ENCODE measurements at places on chromosomes 13 and 19. TPM values are rescaled to one million over a fixed set of nuclear protein-coding genes. Genes with fewer than 3 reads are reported as not detected.

GRCh38 chr19:10601999-10602329, 14.9 kb upstream of the AP1M2 start:
- no peak for DNase-seq

GRCh38 chr19:14516746-14517438, 1.3 kb downstream of the DNAJB1 start:
- DNase-seq = peak; percentile 39

The DIRAS1 gene
- 4.9 TPM for total RNA-seq

- DNase-seq = peak; percentile 78
Observed at GRCh38 chr19:46529622-46530451, 34.2 kb upstream of the PNMA8B start.

DNA sequence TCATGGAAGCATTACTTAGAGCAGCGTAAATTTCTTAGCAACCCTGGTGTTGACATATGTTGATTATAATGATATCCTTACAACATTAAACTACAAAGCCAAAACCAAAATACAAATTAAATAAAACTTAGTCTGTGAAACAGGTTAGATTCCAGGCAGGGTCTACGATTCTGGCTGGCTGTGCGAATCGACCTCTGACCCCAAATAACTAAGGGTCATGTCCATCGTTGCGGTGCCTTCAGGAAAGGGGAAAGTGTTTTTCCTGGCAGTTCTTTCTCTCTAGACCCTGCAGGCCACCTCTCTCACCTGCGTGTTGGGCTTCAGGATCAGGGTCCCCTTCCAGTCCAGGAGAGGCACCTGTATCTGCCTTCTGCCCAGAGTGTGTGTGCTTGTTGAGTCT, 66.2 kb downstream of the ATP11A start:
- no peak for DNase-seq

The NLRP11 gene
- total RNA-seq = not detected

The PEAK3 gene
- total RNA-seq = not detected

The NLRP9 gene
- not detected for total RNA-seq

DNA sequence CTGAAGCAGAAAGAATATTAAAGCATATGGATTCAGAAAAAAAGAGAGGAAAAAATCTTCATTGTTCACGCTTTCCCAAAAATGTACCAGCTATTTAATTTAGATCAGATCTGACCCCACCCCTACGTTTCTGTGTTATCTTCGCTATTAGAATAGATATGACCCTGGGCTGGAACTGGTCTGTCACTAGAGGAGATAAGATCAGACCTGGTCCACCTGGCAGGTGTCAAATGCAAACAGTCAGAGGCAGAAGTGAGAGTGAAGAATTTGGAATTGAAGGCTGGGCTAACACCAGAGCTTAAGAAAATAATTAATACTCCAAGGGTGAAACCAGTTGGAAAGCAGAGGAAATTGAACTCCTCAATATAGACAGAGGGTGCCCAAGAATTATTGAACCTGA, 30.0 kb upstream of the MBNL2 start:
- DNase-seq = no peak

DNA sequence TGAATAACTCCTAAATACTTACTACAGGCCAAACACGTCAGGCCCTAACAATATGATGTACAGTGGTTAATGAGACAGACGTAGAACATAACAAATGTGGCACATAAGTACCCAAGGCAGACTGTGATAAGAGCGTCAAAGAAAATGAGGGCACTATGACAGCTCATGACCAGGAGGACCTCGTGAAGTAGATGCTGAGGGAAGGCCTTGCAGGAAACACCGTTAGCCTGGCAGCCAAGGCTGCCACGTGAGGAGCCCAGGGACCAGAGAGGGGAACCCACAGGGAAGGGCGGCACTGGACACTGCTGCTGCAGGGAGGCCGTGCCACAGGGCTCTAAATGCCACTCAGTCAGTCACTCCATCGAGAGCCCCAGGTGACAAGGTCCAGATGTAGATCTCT, 5.7 kb downstream of the TUBGCP3 start:
- no peak for DNase-seq

GRCh38 chr13:80339563-80339911, 1.4 kb downstream of the SPRY2 start:
- DNase-seq = no peak
